Activated naive CD4-positive, alpha-beta T cell treated with anti-CD3 and anti-CD28 coated beads, Interleukin-2, amount 50 U/mL, for 16 hours (primary cell): ENCODE measurements at places on chromosomes 3 and 15.
A peak's percentile ranks its signal among the peaks of the same experiment; 100 is the strongest.

- no peak for DNase-seq
These were observed 9.8 kb downstream of the ISG20 start for GRCh38 chr15:88648357-88649214.

GRCh38 chr15:68650901-68651709 is 72.3 kb downstream of the CORO2B start:
- peak; percentile 41 for DNase-seq

- DNase-seq, result peak; percentile 52
These were observed 11.5 kb upstream of the PARP14 start for GRCh38 chr3:122668930-122669730.

DNA sequence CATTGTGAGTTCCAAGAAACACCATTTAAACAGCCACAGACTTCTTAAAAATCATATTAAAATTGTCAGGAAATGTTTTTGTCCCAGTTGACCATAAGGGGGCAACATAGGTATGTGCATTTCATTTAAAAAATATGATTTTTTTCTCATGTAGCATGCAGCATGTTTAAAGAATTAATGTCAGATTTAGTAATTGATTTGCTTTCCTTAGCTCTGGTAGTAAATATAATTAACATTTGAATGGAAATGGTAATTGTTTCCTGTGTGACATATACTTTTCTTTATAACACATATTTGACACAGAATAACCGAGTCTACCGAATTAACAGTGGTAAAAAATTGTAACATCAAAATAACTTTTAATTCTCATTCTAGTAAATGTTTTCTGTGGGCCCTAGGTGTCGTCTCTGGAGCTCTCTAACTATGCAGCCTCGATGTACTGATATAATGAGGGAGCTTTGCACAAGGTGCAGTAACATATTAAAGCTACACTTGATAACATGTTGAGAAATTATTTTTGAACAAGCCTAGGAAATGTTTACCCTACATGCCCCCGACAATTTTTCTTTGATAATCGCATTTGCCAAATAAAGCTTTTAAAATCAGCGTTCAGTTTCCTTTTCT is 34.9 kb downstream of the NXPE3 start:
- no peak for DNase-seq

DNA sequence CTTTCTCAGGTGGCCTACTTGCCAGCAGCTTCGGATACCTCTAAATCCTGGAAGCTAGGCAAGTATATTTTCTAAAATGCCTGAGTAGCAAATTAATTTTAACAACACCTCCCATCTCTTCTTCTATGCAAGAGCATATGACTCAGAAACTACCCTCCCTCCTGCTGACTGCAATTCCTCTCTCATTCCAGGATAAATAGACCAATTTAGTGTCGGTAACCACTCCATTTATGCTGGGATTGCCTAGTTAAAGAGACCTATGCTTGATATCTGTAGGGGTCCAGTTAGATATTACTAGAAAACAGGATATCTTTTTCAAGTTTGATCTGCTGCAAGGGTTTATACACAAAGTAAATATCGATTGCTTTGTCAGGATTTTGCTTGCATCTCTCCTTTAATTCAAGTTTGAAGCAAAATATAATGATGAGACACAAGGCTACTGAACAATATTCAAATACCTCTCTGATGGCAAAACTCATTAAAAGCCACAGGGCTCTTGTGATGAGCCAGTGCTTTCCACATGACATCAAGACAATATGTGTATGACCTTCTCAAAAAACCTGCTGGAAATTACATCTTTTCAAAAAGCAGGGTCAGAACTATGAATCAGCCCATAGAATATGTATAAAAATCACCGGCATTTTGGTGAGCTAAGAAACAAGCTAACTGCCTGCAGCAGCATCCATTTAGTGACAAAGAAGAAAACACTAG is 491.6 kb upstream of the NECTIN3 start:
- DNase-seq, result no peak

DNA sequence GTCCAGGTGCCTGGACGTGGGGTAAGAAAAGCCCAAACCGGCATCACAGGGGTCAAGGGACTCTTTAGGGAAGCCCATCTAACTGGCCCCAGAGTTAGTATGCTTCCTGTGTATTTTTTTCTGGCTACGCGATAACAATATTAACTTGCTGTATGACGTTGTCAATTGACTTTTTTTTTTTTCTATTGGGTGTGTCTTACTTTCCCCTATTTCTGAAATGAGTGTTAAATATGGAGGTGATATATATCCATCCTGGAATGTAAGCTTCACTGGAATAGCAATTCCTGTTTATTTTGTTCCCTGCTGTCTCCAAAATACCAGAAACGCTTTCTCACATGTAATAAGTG is 598 bp upstream of the GMNC start:
- no peak for DNase-seq

- no peak for DNase-seq
These were observed 31.8 kb downstream of the MYO9A start for GRCh38 chr15:72086010-72086697.
